ENCODE measurements at places on chromosomes 5 and 9.

DNA sequence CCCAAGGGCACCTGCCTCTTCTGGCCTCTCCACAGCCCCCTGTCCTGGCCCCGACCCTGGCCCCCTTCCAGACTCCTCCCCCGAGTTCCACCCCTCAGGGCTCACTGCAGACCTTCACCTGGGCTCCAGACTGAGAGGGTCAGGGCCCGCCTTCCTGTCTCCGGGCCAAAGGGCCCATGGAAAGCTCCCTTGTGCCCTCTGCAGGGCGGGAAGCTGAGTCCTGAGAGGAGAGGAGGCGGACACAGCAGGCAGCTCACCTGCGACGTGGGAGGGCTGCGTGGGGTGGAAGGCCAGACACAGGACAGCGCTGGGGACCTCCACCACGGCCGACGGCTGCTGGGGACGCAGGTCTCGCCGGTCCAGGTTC is 20.6 kb downstream of the DYNC2I2 start:
- DNase-seq = no peak

GRCh38 chr5:107555425-107556090 is 115.2 kb downstream of the EFNA5 start:
- DNase-seq = no peak

DNA sequence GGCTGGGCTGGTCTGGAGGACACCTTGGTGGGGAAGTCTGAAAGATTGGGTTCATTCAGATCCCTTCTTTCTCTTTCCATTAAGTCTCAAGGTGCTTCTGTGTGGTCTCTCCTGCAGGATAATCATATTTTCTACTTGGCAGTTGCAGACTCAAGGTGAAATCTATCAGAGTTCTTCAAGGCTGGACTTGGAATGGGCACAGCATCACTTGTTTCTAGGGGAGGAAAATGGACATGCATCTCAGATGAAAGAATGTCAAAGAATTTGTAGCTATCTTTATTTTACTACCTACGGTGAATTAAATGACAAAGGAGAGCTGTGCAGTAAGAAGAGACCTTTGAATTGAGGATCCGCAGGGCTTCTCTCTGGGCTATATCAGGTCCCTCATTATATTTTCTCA is 69.8 kb upstream of the PAPPA start:
- no peak for DNase-seq

- no peak for DNase-seq
Measured at GRCh38 chr9:108867829-108868228, 5.8 kb downstream of the ACTL7A start.

- DNase-seq = no peak
Measured at GRCh38 chr5:148000036-148000435, 63.7 kb upstream of the SPINK5 start.

- no peak for DNase-seq
Measured at GRCh38 chr5:105953616-105954015, 1717.1 kb downstream of the EFNA5 start.

GRCh38 chr9:116288658-116289057 is 135.1 kb downstream of the PAPPA start:
- DNase-seq = no peak

DNA sequence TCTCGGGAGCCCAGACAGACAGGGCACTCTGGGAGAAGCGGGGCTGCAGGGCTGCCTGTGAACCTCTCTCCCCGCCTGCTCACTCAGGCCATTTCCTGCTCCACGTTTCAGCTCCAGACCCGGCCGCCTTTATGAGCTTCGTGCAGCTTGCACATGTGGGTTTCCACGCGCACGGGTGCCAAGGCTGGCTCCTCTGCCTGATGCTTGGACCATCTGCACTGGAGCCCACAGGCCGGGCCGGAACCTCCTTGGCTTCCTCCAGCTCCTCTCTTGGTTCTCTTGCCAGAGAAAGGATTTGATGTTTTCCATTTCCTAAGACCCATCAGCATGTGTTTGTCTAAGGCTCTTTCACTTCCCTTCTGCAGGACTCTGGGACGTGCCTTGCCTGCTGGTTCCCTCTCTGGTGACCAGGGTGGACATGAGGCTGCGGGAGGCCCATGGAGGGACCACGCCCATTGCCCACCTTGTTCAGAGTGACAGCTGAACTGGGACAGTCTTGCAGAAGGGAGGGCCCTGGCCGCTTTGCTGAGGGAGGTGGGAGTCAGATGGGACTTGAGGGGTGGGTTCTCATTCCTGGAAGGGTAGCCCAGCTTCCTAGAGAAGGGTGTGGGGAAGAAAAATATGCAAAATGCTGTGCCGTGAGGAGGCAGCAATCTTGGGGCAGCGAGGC is 23.3 kb upstream of the COL5A1 start:
- no peak for DNase-seq

GRCh38 chr5:112186401-112186990 is 232.6 kb downstream of the EPB41L4A start:
- DNase-seq = no peak

DNA sequence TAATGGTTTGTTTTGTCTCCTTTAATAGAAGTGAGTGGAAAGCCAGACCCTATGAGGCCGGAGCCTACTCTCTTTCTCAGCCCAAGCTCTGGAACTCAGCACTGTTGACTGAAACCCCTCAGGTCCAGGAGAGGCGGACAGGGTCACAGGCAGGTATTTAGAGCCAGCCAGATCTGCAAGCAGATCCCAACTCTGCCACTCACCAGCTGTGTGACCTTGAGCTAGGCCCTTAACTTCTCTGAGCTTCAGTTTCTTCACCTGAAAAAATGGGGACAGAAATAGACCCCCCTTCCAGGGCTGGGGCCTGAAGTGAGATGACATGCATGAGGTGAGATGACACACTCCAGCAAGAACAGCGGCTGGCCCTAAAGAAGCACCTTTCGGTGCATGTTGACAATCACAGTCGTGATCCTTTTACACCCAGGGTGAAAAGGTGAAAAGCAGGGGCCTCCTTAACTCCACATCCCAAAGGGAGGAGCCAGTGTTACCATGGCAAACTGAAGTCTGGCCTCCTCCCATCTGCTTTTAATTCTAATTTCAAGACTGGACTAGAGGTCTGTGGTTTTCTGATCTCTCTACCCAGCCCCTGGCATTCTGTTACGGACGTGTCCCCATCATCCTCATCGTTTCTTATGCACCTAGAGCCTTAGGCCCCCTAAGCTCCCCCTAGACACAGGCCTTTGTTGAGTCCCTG is 27.2 kb downstream of the MORN5 start:
- no peak for DNase-seq

- DNase-seq = no peak
Measured at GRCh38 chr9:127424676-127424999, 456 bp downstream of the ZNF79 start.

DNA sequence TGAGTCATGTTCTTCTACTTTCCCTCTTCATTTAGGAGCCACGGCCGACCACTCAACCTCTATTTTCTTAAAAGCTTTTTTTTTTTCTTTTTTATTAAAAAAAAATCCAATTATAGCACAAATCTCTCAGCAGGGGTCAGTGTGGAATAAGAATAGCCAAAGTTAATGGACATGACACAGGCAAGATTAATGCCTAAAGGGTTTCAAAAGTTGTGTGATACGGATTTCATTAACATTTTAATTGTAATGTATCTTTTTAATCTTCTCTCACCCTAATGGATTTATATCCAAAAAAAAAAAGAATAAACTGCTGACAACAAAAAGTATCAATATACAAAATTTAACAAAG is 5.4 kb downstream of the NACC2 start:
- DNase-seq = no peak

DNA sequence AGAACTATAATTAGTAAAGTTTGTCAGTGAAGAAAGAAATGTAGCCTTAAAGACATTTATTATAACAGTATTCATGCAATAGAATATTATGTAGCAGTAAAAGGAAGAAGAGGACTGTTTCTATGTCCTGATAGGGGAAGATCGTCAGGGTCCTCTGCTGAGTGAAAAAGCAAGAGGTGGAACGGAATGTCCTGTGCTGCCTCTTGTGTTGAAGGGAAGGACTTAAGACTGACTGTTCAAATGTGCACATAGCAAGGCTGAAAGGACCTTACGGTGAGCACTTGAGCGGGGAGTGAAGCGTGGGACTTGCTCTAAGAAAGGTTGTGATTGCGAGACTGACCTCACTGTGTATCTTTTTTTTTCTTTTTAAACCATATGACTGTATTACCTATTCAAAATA is 63.2 kb downstream of the SNX24 start:
- DNase-seq = no peak

GRCh38 chr9:37949576-37949975 is 45.6 kb upstream of the SLC25A51 start:
- DNase-seq = no peak

- DNase-seq = no peak
Measured at GRCh38 chr5:135271533-135272310, 127.3 kb downstream of the MACROH2A1 start.

GRCh38 chr5:136655468-136655867 is 290.1 kb upstream of the TRPC7 start:
- DNase-seq = no peak

DNA sequence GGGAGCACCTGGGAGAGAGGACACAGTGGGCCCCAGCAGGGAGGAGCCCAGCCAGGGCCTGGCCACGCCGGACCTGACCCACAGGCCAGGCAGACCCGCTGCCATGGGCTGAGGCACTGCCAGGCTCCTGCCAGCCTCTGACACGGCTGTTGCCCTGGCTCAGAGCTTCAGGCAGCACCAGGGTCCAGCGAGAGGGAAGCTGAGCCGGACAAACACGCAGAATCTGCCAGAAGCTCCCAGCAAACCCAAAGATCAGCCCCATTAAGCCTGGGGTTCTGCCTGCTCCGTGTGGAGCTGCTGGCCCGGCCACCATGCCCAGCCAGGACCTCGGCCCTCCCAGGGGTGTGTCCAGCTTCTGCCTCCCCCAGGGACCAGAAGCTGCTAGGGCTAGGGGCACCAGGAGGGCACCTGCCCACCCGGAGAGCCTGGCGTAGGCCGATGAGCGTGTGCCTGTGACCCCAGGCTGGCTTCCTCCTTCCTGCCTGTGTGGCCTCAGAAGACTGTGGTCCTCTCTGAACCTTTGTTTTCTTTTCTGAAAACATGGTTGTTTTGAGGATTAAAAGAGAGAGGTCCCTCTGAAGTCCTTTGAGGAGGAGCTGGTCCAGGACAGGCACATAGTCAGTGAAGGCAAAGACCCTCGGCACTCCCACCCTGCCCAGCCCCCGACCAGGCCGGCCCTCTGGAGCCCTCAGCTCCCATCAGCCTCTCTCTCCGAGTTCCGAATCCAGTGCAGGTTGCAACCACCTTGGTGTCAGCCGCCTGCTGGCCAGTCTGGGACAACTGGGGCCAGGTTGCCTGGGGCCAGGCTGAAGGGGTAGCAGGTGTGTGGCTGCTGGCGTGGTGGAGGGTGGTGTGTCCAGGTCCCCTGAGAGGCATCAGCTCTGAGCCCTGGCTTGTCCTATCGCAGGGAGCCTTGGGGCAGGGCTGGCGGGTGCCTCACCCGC is 39.6 kb downstream of the KCNT1 start:
- DNase-seq = no peak

GRCh38 chr9:82034956-82035731 is 46.6 kb downstream of the SPATA31D1 start:
- DNase-seq = no peak

- no peak for DNase-seq
Measured at GRCh38 chr9:110357505-110357904, 19.8 kb upstream of the TXNDC8 start.

GRCh38 chr9:903886-904285 is 62.4 kb downstream of the DMRT1 start:
- DNase-seq = no peak

DNA sequence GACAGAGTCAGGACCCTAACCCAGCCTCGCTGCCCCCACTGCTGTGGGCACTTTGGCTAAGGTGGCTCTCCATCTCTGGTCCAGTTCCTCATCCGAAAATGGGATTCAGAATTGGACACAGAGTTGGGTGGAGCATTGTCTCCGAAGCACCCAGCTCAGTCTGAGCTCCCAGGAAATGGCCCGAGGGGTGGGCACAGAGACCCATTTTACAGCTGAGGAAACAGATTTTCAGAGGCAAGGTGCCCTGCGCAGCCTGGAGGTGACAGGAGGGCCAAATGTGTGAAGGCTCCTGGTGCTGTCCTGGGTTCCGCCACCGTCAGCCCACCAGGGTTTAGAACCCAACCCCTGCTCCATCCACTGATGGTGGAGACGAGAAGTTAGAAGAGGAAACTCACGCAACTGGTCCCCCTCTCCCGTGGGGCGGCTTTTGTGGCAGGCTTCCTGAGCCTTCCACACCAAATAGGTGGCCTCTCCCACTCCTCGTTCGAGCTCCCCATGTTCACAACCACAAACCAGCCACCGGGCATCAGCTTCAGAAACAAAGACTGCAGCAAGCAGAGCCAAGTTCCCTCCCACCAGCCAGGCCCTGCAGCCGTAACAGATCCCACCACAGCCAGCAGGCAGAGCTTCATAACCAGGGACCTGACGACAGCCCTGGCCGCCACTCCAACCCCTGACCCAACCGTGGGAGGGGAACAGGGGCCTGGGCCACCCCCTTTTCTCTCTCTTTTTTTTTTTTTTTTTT is 90.9 kb upstream of the LMX1B start:
- DNase-seq = no peak

- DNase-seq = no peak
Measured at GRCh38 chr5:127891942-127892341, 188.8 kb downstream of the CCDC192 start.

DNA sequence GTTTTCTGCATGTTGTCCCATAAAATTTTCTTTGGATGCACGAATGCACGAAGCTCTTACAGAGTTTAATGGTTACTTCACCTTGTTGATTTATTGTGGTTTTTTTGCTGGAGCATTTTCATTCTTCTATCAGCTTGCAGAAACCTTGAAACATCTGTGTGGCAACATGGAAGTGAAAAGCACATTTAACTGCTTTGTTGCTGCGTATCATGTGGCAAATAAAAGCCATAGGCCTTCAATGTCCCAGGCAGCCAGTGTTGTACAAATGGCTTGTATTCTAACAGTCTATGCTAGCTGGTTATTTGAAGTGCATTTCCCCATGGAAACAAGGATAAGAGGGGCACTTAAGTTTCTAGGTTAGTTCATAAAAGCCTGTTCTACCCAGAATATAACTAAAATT is 42.5 kb upstream of the RASGRF2 start:
- DNase-seq = no peak

DNA sequence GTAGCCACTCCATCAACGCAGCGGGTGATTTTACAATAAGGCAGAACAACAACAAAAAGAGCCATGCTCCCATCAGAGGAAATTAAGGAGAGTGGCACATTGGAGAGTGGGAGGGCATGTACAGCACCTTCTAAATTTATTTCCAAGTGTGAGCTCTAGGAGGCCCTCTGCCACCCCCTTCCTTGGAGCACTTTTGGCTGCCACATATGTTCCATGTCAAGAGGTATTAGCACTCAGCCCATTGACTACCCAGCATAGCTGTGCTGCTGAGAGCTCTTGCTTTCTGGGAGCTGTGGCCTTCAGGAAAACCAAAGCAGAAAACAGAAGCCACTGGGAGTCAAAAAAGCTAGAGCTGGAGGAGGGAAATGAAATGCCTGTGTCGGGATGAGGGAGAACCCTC is 200.2 kb upstream of the PANK3 start:
- DNase-seq = no peak

GRCh38 chr9:121748727-121749423 is 97.4 kb downstream of the DAB2IP start:
- DNase-seq = no peak

Measured in T-cell (primary cell).